CD8-positive, alpha-beta memory T cell (primary cell): ENCODE measurements at places on chromosomes 1 and 21. TPM values are rescaled to one million over a fixed set of nuclear protein-coding genes. Genes with fewer than 3 reads are reported as not detected.

LCE2C gene
- not detected for total RNA-seq

FMOD gene
- 0.51 TPM for total RNA-seq

PPIH gene
- 117 TPM for total RNA-seq

ACTN2 gene
- total RNA-seq: not detected

BLACAT1 gene
- not detected for total RNA-seq

SPRR2E gene
- total RNA-seq: not detected

OR2L2 gene
- not detected for total RNA-seq

FBXO2 gene
- 2.0 TPM for total RNA-seq

WLS gene
- total RNA-seq: not detected

FCAMR gene
- not detected for total RNA-seq

ELAVL4 gene
- not detected for total RNA-seq

GUCA2B gene
- total RNA-seq: not detected

TCP10L gene
- not detected for total RNA-seq

GCSAML gene
- 0.20 TPM for total RNA-seq

NECTIN4 gene
- 0.09 TPM for total RNA-seq

ATP5PB gene
- total RNA-seq: 360 TPM

C1orf74 gene
- total RNA-seq: 2.2 TPM

DYNLT4 gene
- 0.28 TPM for total RNA-seq

NGF gene
- total RNA-seq: not detected

OR2T33 gene
- not detected for total RNA-seq

MOB3C gene
- total RNA-seq: 11.3 TPM

GNG4 gene
- total RNA-seq: 5.2 TPM

NUP210L gene
- total RNA-seq: 0.09 TPM

TLR5 gene
- total RNA-seq: 0.46 TPM

HRNR gene
- total RNA-seq: not detected

MECR gene
- total RNA-seq: 33.8 TPM

SLC25A34 gene
- total RNA-seq: 0.93 TPM

SLC16A4 gene
- total RNA-seq: 0.09 TPM

HSD3B1 gene
- not detected for total RNA-seq
